ENCODE measurements at places on chromosomes 6 and 20. TPM values are rescaled to one million over a fixed set of nuclear protein-coding genes. Genes with fewer than 3 reads are reported as not detected.

GRCh38 chr20:46701556-46701955, 7.9 kb upstream of the SLC2A10 start:
- no peaks in the 10 kb centered on the region for H3K4me1 ChIP-seq
- H3K27ac ChIP-seq = no peak overlapping the region
- H3K36me3 ChIP-seq = no peaks in the 10 kb centered on the region
- peaks cover 2% of the 10 kb centered on the region for H3K27me3 ChIP-seq
- DNase-seq = no peak

DNA sequence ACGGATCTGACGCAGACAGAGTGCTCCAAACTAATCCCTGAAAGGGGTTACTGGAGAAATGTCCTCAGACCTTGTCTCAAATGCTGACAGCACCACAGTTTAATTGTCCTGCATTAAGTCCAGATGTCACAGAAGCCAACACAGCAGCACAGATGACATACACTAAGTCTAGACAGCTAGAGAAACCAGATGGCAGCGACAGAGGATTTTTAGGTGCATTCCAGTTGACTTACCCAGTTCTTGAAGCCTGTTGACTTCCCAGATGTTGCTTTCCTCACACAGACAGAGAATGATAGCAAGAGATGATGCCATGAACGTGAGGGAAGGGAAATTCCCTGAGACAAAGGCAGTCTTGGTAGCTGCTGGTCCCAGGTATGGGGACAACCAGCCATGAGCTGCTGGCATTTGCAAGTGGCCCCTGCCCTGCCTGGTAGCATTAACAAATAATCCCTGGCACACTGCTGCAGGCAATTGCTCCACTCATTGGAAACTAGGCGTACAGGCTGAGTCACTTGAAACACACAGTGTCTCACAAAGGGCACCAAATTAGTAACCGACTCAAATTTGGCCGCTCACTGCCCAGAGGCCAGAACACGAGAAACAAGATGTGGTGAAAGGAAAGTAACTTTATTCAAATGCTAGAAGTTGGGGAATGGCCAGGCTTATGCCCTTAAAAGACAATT, 52.2 kb downstream of the ADGB start:
- no peak overlapping the region for H3K27ac ChIP-seq
- H3K4me1 ChIP-seq = peaks cover 9% of the 10 kb centered on the region
- no peaks in the 10 kb centered on the region for H3K27me3 ChIP-seq
- DNase-seq = no peak

DNA sequence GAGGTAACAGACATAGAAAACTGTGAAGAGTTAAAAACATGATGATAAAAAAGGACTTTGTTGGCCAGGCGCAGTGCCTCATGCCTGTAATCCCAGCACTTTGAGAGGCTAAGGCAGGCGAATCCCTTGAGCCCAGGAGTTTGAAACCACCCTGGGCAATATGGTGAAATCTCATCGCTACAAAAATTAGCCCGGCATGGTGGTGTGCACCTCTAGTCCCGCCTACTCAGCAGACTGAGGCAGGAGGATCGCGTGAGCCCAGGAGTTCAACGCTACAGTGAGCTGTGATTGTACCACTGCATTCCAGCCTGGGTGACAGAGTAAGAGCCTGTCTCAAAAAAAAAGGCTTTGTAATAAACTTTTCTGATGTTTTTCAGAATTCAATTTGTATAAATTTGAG, 60.1 kb downstream of the GFOD1 start:
- H3K4me1 ChIP-seq = peaks cover 20% of the 10 kb centered on the region
- H3K27ac ChIP-seq = no peak overlapping the region
- no peaks in the 10 kb centered on the region for H3K36me3 ChIP-seq
- peaks cover 7% of the 10 kb centered on the region for H3K27me3 ChIP-seq
- H3K4me3 ChIP-seq = no peak overlapping the region

DNA sequence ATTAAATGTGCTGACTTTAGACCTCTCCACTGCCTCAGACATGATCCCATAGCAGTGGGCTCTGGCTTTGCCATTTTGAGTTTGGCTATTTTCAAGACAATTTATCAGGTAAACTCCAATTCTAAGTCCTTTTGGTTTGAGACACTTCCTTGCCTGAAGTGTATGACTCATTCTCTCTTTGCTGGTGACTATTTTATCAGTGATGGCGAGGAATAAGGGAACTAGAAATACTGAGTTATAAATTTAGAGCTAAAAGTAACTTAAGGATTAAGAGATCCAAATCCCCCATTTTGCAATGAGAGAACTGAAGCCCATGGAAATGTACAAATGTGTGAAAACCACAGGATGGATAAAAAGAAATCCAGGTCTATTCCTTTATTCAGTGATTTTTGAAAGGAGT, 30.9 kb upstream of the CD83 start:
- H3K36me3 ChIP-seq = no peaks in the 10 kb centered on the region
- H3K27me3 ChIP-seq = peaks cover 13% of the 10 kb centered on the region
- DNase-seq = no peak

DNA sequence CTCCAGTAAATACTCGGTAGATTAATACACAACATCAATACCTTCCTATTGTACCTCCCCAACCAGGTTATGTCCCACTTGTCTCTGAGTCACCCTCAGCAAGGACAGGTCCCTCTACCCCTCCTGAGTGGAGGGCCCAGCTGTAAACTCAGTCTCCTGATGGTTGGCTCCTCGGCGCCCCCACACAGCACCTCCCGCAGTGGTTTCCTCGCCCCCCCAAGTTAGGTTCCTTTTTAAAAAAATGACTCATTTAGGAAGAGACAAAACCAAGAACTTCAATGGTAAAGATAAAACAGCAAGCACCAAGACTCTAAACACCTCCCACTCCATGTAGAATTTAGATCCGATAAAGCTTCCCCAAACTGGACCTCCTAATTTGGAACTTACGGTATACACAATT, 83.5 kb downstream of the TRERF1 start:
- peaks cover 16% of the 10 kb centered on the region for H3K4me1 ChIP-seq
- DNase-seq = no peak
- peaks cover 3% of the 10 kb centered on the region for H3K36me3 ChIP-seq
- no peak overlapping the region for H3K4me3 ChIP-seq

- peak overlapping the region; percentile 34 for H3K27ac ChIP-seq
- H3K4me1 ChIP-seq = peaks cover 40% of the 10 kb centered on the region
- peaks cover 68% of the 10 kb centered on the region for H3K27me3 ChIP-seq
- H3K4me3 ChIP-seq = peak overlapping the region; percentile 42
- DNase-seq = no peak
Observed at GRCh38 chr6:10382728-10383330, 32.0 kb downstream of the TFAP2A start.

DNA sequence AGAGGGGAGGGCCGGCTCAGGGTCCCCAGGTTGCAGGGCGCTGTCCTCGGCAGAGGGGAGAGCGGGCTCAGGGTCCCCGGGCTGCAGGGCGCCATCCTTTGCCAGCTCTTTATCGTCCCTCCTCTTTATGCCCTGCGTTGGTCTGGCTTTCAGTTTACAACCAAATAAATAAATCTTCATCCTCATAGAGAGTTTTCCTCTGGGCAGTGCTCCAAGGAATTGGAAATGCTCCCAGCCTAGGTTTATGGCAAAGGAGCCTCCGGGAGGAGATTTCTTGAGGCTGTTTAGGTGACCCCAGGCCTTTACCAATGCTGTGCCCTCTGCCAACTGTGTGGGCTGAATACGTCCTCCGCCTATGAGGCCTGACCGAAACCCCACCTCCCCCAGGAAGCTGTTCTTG, 60.2 kb downstream of the CHMP4B start:
- peaks cover 1% of the 10 kb centered on the region for H3K27me3 ChIP-seq
- DNase-seq = no peak
- no peaks in the 10 kb centered on the region for H3K36me3 ChIP-seq
- H3K27ac ChIP-seq = no peak overlapping the region
- H3K4me3 ChIP-seq = no peak overlapping the region

GRCh38 chr6:81940451-81940985, 188.0 kb upstream of the TENT5A start:
- H3K27me3 ChIP-seq = no peaks in the 10 kb centered on the region
- no peak for DNase-seq
- H3K36me3 ChIP-seq = no peaks in the 10 kb centered on the region

DNA sequence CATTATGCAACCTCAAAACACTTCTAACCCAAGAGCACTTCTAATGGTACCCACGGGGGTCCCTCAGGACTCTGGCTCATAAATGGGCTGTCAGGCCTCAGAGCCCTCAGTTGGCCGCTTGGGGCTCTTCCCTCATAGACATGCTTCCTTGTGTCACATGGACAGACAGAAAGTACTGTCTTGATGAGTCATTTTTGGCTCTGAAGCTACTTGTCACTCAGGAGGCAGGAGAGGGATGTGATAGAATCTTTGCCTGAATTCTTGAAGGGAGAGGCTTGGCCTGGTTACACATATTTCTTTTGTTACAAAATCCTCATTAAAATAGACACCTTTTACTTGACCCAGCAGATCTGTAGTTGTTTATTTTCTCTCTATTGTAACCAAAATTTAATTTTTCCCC, 15.1 kb upstream of the EDN1 start:
- no peak for DNase-seq
- no peak overlapping the region for H3K27ac ChIP-seq
- peaks cover 9% of the 10 kb centered on the region for H3K4me1 ChIP-seq
- H3K27me3 ChIP-seq = no peaks in the 10 kb centered on the region
- no peak overlapping the region for H3K4me3 ChIP-seq
- peaks cover 6% of the 10 kb centered on the region for H3K36me3 ChIP-seq

RHAG gene
- not detected for total RNA-seq

SNAP25 gene
- 4.8 TPM for total RNA-seq

CTNNBL1 gene
- total RNA-seq = 59.0 TPM

RIPOR3 gene
- total RNA-seq = 19.2 TPM

PPP1R3G gene
- 1.3 TPM for total RNA-seq
